ENCODE measurements at places on chromosomes 5 and 9.

DNA sequence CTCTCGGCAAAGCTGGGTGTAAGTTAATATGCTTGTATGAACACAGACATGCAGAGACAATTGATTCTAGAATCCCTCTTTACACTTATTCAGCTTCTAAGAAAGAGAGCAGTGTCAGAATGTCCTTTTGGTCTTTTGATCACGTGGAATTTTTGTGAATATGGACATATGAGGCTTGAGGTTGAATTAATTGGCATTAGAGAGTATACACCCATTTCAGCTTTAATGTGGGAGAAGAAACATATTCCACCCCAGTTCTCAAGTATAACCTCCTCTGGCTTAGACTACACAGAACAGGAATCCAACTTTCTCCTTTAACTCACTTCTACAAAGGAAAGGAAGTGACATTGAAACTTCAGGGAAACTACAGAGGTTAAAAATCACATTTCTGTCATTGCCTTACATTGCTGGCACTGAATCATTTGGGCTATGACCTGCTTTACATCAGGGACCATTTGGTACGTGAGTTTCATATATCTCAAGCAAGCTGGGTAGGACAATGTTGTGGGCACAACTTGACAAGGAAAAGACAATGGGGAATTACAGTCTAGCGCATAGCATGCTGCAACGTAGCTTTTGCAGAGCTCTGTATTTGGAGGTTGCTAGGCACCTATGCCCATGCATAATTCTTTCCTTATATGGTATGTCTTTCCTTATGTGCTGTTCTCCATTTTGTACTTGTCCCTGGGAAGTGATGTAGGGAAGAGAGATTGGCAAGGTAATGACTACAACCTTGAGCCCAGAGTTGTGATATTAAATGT, 19.5 kb downstream of the DAB2 start:
- no peak for DNase-seq

DNA sequence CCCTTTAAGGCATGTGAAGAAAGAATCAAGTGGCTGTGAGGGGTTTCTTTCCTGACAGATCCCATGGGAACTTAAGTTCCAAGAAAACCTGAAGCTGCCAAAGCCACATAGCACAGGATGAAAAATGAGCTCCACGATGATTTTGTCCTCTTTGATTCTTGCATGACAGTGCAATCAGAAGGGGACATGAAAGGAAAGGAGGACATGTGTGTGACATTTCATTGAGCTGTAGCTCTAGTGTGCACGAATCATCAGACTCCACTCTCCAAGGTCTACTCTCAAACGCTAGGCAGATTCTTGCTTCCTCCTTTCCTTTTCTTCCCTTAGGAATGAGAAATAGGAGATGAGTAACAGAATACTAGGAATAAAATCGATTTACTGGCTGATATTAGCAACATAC, 142.0 kb downstream of the ZNF608 start:
- no peak for DNase-seq

GRCh38 chr9:84485539-84485938, 145.0 kb upstream of the SLC28A3 start:
- no peak for DNase-seq

- DNase-seq, result no peak
Measured at GRCh38 chr9:14146201-14146874, 167.6 kb downstream of the NFIB start.

- no peak for DNase-seq
Measured at GRCh38 chr9:68426755-68427154, 70.3 kb downstream of the PGM5 start.

DNA sequence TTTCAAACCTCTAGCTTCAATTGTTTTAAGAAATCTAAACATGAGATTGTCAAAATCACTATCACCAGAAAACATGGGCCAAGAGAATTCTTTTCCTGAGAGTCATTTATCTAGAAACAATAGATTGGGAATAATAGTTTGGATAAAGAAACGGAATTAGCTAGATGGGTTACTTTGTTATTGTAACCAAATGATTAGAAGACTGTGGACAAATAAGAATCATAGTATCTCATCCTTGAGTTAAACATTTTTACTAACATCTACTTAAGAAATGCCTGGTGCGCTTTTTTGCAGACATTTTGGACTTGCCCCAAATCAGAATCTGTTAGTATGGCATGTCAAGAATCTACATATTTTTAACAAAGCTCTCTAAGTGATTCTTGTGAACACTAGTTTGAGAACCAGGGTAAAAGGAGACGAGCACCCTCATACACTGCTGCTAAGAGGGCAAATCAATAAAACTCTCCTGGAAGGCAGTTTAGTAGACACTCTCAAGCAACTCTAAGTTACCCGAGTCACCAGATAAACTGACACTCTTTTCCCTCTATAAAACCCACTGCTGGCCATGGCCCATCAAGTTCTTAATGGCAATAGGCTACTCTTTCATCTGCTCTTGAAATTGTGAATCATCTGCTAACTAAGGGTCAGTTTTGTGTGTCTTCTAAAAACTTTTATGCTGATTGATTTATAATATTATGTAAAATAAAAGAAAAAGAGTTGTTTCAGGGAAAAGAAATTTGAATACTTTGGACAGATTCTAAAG, 39.1 kb downstream of the TPD52L3 start:
- DNase-seq, result no peak

GRCh38 chr5:135340568-135340967, 58.5 kb downstream of the MACROH2A1 start:
- DNase-seq, result no peak

- DNase-seq, result no peak
Measured at GRCh38 chr9:19445452-19445851, 36.6 kb downstream of the ACER2 start.

DNA sequence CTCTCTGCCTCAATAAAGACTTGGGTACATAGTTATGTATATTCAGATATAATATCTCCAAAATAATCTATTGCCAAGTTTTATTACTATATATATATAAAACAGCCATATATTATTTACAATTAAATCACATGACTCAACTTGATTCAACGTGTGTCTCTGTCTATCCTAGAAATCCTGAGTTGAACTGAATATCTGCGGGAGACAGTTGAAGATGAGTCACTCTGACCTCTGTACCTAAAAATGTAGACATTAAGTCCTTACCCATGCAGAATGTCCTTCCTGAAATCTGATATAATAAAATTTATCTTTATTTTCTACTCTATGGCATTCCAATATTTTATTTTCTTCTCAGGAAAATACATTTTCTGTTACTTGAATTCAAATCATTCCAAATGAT, 218.2 kb upstream of the PRDM9 start:
- DNase-seq, result no peak

GRCh38 chr9:121285835-121286687, 18.1 kb downstream of the GSN start:
- no peak for DNase-seq

DNA sequence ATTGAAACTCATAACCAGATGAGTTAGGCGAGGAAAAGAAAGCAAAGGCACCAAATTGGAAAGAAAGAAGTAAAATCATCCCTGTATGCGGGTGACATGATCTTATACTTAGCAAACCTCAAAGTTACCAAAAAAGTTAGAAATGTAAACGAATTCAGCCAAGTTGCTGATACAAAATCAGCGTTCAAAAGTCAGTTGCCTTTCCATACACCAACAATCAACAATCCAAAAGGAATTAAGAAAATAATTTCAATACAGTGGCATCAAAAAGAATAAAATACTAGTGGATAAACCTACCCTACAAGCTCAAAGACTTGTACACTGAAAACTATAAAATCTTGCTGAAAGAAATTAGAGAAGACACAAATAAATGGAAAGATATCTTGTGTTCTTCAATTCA, 14.5 kb downstream of the OBP2B start:
- DNase-seq, result no peak

DNA sequence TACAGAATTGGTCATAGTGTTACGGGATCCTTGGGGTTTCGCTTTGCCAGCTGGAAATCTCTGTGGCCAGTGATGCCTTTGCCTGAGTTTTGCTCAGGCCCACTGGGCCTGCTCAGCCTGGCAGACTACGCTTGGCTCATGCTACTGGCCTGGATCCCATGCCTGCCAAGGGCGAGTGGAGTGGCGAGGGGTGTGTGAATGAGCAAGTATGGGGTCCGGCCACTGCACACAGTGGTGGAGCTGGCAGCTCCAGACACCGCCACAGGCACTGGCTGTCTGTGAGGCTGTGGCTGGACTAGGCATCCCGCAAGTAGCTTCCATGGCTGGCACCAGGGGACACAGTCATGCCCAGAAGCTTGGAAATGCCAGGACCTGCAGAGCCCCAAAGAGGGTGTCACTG, 240.3 kb downstream of the ARRDC3 start:
- DNase-seq, result no peak

DNA sequence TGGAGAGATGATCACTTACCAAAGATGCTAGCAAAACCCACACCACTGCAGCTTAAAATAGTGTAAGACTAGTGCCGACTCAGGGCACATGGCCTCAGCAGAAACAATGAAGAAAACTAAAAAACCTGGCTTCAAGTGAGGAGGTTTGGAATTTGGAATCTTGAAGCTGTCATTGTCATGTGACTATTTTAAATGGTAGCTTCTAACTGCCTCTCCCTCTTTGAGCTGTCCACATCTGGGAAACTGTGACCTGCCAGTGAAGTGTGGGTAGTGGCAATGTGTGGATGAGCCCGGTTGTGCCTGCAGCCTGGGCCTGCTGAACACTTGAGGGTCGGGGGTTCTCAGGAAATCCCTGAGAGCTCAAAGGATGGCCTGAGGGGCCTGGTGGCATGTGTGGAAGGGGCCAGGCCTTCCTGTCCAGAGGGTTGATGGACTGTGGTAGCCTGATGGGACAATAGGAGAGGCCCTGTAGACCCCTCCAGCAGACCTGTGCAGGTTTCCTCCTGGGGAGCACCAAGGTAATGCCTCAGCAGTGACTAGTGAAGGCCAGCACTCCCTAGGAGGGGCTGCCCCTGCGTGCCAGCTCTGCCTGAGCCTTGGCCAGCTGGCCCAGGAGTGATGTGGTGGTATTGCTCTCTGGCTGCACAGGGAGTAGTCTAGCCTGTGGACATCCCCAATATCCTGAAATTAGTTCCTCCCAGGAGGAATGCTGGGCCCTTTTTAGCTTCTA, 13.6 kb downstream of the USP20 start:
- no peak for DNase-seq
